ENCODE measurements at places on chromosomes 12 and 14.

DNA sequence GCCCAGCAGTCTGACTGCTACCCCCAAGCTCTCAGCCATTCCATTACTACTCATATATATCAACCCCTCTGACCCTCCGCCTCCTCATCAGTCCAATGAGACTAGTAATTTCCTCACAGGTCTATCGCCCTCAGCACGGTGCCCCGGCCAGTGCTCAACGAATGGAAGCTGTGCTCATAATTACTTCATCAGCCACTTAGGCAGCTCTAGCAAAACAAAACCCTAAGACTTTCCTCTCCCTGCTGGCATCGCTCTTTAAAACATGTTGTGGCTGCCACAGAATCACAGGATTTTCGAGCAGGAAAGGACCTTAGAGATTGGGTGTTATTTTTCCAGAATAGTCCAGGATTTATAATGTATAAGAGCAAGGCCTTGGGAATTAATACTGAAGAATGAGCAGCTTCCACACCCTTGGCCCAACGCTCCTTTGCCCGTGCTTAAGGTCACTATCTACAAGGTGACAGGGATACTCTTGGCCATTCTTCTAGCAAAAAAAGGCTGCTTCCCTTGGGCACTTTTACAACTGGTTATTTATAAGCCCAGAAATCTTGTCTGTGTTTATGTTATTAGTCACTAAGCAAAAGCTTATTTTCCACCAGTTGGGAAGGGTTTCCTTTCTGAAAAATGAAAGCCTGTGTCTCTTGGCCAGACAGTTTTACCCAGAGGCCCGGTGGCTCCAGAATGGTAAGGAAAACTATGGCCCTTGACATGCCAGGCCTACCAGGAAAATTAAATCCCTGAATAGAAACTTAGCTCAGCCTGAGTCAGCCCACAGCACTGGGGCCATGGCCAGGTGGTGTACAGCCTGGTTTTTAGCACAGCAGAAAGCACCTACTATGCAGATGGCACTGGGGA is 47.9 kb downstream of the NUAK1 start:
- DNase-seq: no peak

DNA sequence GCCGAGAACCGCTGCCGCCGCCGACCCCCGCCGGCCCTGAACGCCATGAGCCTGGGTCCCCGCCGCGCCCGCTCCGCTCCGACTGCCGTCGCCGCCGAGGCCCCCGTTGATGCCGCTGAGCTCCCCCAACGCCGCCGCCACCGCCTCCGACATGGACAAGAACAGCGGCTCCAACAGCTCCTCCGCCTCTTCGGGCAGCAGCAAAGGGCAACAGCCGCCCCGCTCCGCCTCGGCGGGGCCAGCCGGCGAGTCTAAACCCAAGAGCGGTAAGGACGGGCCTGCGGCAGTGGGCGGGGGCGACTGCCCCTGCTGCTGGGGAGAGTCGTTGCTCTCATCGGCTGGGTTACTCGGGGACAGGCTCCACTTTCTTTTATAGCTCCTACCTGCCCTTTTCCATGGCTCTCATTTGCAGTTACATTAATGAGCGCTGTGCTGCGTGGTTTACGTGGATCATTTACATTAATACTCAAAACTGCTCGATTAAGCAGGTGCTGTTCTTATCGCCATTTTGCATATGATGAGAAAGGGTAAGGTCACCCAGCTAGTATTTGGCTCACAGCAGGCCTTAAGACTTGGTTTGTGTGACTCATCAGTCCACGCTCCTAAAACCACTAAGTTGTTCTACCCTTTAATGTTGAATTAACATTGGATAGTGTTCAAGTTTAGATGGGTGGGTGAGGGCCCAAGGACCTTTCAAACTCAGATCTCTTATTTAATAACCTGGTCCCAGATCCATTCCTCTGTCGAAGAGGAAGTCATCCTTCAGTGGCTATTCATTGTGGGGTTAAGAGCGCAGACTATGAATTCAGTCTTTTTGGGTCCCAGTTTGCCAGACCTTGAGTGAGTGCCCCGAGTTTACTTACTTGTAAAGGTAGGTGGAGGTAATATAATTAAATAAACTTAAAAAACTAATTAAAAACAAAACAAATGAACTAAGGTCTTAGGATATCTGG is 823 bp downstream of the RNF10 start:
- DNase-seq: peak; percentile 58

- DNase-seq: no peak
Observed at GRCh38 chr14:64190974-64191502, 103.1 kb downstream of the ESR2 start.

DNA sequence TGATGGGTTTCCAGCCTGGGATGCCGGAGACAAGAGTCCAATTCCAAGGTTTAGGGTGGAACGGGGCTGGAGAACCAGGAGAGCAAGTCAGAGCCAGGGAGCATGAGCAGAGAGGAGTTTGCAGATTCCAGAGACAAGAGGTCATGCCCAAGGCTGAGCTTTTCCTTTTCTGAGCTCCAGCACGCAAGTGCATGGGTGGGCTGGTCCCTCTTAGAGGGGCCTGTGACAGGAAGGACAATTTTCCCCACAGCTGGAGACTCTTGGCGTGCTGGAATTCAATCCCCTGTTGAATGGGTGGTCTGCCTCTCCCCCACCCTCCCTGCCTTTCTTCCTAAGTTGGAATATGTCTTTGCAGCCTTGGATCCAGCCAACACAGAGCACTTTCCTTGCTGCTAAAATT is 431.9 kb downstream of the BCL11B start:
- no peak for DNase-seq

GRCh38 chr14:104549536-104550339 is 29.8 kb upstream of the C14orf180 start:
- DNase-seq: no peak

DNA sequence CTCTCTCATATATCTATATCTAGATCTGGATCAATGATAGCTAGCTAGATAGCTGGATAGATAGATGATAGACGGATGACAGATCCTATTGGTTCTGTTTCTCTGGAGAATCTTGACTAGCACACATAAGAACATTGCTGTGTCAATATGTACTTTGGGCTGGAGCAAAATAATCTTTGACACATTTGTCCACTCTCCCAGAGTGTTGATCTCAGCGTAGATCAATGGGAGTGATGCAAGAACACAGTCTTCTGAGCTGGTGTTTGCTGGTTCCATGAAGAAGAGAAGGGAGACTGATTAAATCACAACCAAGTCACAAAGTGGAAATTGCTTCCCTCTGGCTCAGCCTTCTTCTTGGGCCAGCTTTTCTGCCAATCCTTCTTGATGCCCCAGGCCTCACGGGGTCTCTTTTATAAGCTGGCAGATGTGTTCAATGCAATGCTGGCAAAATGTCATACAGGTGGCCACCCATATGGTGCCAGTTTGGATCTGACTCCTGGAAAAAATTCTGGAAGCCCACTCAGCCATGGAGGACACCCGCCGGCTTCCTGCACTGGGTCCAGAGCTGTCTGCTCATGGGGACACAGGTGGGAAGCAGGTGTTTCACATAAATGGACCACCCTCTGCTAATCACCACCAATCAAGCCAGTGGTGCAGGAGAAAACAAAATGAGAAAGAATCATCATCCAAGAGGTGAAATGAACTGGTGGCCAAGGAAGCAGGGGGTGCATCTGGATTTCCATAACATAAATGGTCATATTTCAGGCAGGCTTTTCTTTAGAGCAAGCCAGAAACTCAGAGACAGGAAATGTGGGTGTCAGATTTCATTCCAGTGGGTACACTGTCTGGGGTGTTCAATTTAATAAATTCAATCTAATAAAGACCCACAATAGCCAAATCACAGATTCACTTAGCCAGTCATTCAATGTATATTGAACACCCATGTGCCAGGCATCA is 310.3 kb downstream of the DPF3 start:
- no peak for DNase-seq

GRCh38 chr12:12916135-12916944 is 25.0 kb downstream of the GPRC5A start:
- DNase-seq: peak; percentile 78

DNA sequence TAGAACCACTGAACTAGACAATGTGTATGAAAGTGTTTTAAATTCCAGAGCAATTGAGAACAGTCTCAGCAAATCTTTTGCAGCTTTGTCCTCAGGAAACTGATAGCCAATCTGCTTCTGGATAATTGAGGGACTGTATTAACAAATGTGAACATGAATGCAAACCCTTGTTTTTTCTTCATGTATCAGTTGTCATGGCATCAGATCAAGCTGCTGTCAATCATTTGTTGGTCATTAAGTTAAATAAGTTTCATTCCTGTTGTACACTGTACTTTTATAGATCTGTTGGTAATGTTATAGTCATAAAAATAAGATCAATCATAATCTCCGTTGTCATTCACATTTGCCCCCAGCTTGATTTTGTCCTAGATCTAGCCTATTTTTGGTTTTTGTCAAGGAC is 65.5 kb upstream of the RFX4 start:
- DNase-seq: no peak

- DNase-seq: no peak
Observed at GRCh38 chr14:51597261-51598001, 54.3 kb upstream of the FRMD6 start.

DNA sequence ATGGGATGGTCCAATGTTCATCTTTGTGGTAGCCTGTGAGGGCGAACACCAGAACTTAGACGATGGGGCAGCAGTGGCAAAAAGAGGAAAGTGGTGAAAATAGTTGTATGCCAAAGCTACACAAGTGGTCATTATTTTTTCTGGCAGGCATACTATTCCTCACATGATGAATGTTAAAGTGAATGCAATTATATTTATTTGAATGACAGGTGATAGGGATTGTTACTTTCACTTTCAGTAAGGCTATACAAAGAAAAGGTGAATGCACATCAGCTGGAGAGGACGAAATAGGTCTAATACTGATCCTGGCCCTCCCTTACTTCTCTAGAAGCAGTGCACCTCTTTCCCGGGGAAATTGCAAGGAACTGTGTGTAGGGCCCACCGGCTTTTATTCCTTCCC is 470.1 kb downstream of the TMTC2 start:
- no peak for DNase-seq

DNA sequence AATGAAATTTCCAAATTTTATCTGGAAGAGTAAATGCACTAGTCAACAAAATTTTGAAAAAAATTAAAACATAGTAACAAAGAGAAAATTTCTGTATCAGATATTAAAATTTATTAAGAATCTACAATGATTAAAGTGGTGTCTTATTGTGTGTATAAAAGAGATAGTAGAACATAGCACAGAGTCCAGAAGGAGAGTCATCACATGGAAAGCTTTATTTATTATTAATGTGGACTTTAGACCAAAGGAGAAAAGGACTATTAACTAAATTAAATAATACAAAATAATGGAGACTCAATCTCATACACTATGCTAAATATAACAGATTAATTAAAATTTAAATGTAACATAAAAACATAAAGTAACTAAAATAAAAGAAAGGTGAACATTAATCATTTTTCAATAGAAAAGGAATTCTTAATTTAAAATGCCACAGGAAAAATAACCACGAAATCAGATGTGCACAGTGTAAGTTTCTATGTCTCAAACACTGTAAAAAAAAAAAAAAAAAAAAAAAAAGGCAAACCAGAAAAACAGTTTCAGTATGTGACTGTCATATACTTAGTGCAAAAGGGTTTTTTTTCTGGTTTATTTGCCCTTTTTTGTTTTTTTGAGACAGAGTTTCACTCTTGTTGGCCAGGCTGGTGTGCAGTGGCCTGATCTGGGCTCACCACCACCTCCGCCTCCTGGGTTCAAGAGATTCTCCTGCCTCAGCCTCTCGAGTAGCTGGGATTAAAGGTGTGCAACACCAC is 95.4 kb downstream of the MYF5 start:
- DNase-seq: no peak

DNA sequence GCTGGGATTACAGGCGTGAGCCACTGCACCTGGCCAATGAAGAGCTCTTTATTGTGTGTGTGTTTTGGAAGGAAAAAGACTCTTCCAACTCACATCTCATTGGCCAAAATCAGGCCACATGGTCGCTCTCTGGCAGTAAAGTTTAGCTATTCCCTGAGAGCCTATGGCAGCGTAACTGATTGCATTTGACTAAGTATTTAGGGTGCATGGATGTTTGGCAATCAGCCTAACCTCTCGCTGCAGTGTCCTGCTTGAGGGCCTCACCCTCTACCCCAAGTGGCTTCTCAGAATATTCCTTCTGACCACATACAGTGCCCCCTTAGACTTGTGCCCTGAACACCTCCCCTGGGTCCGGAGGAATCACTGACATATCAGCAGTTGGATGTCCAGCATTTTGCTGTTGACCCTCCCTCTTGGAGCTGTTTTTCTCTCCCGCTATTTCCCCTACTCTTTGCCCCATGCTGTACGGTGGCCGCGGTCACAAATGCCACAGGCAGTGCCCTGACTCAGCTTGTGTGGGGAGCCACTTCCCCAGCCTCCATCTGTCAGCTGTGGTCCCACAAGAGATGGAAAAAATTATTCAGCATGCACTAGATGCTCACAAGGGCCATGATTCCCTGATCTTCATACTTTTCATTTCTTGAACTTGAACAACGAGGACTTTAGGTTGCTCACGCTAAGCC is 9.5 kb downstream of the PHETA1 start:
- no peak for DNase-seq

DNA sequence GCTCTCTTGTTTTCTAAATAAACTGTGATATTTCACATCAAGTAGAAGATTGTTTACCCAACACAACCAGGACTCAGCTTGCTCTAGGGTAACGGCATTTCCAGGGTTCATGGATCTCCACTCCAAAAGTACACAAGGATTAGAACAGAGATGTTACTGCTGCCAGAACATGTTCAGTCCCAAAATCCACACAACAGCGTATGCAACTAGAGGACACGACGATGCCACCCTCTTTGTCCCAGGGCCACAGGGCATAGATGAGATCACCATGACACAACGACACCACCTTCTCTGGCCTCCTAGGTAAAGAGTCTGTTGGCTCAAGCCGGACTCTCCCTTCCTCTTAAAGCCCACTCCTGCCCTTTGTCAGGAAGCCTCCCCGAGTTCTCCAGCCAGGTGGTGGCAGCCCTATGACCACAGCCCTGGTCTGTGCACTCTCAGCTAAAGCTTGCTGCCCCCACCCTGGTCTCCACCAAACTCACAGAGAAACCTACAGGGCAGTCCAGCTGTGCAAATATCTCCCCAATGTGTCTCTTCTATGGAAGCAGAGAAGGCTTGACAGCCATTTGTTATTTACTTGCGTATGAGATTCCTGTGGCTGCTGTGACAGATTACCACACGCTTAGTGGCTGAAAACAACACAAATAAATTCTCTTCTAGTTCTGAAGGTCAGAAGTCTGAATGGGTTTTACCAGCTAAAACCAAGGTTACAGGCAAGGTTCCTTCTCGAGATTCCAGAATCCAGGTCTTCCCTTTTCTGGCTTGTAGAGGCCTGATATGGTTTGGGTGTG is 10.3 kb downstream of the CLMN start:
- DNase-seq: no peak

DNA sequence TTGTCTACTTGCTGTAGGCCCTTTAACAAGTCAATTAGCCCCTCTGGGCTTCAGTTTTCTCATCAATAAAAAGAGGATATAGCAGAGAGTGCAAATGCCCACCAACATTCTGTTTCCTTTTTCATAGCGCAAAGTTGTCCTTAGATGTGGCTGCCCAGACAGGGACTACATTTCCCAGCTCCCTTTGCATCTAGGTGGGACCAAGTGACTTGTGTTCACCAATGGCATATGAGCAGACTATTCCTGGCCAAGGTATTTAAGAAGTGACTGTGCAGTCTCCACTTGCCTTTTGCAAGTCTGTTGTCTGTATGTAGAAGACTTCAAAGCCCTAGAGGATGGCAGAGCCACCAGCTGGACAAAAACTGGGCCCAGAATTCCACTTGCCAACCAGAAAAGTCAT is 59.7 kb downstream of the DAO start:
- DNase-seq: peak; percentile 15
